DMS 273 treated with DMSO at 0.1 percent for 48 hours (cell line): ENCODE measurements at places on chromosomes 5 and 9.

- no peak for DNase-seq
These were observed 75.1 kb upstream of the SLC25A51 start for GRCh38 chr9:37978983-37979382.

- no peak for DNase-seq
These were observed 161.5 kb upstream of the CDKN2B start for GRCh38 chr9:22170556-22170955.

GRCh38 chr9:136339173-136339957 is 12.0 kb downstream of the GPSM1 start:
- DNase-seq: no peak

GRCh38 chr5:77847814-77848290 is 71.7 kb upstream of the TBCA start:
- DNase-seq: no peak

DNA sequence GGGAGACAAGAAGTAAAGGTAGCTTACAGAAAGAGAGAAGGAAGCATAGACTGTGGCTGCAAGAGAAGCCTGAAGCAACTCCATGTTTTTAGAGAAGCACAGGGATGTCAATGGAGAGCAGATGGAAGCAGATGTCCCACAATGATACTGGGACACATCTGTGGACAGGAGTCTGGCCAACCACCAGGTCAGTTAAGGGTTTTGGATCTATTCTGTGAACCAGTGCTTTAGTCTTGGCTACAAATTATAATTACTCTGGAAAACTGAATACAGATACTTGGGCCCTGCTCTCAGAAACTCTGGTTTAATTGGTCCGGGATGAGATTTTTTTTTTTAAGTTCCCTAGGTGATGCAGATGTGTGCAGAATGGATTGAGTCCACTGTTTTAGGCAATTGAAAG is 592.8 kb downstream of the CSNK1G3 start:
- DNase-seq: no peak

DNA sequence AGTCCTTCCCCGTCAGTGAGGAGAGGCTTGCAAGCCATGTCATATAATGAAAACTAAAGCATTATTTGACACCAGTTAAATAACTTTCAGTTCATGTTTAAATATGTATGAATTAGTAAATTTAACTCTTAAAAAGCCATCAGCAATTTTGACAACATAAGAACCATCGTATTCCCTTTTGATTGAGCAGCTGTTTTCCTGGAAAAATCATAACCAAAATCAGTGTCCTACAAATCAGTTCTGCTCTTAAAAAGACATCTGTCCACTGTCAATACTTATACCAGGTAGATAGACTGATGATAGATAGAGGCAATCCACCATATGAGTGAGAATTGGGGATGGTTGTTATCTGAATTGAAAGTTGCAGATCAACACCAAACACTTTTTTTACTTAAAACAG is 2.3 kb downstream of the DIRAS2 start:
- DNase-seq: no peak

DNA sequence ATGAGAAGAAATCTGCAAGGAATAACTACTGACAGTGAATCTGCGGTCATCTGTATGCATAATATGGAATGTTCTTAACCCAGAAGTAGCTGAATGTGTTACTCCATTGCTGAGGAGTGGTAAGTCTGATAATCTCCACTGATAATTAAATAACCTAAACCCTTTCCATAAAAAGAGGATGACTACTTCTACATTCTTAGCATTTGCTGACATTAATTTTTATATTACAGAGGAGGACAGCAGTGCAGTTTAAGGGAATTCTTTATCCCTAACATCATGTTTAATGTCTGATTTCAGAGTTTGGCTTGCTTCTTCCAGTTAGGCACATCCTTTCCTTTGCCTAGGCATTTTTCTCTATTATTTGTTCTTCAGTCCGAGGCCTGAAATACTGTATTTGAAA is 52.2 kb downstream of the CDC42SE2 start:
- DNase-seq: no peak

DNA sequence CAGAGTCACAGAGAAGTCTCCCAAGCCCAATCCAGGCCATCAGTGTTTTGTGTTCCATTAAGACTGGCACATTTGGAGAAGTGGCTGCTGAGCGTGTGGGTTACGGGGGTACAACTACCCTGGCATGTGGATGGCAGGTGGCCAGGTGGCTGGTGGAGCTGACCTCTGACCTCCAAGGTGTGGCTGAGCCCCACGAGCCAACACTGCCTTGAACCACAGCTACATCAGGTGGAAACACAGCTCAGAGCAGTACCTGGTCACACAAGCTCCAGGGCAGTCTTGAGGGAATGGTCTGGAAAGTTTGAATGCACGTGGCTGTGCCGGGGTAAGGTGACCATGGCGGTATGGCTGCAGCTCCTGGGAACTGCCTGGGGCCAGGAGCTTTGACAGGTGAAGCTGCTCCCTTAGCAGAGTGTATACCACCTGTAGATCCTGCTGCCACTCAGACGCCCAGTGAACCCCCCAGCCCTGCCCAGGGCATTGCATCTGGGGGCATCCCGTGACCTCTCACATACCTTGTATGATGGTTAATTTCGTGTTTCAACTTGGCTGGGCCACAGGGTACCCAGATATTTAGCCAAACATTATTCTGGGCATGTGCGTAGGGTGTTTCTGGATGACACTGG is 207.9 kb downstream of the GADD45G start:
- DNase-seq: no peak
